SW 1271 (cell line): ENCODE measurements at places on chromosomes 16 and 17.
A peak's percentile ranks its signal among the peaks of the same experiment; 100 is the strongest.

DNA sequence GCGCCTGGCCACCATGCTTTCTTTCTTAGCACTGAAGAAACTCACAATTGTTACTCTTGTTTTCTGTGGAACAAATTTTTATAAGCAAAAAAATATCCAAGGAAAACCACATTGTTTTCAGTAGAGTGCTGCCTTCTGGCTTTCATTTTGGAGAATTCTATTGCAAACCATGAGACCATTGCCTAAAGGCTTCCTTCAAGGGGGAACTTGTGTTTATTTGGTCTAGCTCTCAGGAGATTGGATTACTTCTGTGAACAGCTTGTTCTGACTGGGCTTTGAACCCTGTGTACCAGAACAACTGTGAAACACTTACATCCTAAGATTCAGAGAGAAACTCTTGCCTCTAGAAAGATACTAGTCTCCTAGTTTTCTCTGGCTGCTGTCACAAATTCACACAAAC lies 32.1 kb downstream of the TOM1L1 start:
- no peak for DNase-seq

DNA sequence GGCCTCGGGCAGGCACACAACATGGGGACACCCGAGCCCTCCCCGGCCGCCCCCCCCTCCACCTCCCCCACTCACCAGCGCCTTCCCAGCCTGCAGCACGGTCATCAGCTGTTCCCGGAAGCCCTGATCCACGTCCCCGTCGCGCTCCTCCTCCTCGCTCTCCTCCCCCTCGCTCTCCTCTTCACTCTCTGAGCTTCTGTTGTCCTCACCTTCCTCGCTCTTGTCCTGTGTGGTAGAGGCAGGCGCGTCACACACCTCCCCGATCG lies 10.3 kb downstream of the MYBBP1A start:
- no peak for DNase-seq

DNA sequence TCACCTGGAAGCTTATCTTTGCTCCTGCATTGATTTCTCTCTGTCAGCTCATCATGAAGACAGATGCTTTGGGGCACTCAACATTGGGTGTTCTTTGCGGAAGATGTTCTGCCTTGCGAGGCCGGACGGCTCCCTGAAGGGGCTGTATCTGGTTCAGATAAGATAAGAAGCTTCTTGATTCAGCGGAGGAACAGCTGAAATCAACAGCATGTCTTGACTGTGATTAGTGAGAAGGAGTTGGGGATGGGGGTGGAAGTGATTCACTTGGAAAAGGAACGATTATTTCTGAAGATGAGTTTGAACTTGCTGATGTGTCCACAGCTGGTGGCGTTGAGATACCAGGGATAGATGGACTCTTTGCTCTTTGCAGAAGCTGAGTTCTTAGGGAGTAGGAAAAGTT lies 126.9 kb upstream of the WSCD1 start:
- DNase-seq: no peak

DNA sequence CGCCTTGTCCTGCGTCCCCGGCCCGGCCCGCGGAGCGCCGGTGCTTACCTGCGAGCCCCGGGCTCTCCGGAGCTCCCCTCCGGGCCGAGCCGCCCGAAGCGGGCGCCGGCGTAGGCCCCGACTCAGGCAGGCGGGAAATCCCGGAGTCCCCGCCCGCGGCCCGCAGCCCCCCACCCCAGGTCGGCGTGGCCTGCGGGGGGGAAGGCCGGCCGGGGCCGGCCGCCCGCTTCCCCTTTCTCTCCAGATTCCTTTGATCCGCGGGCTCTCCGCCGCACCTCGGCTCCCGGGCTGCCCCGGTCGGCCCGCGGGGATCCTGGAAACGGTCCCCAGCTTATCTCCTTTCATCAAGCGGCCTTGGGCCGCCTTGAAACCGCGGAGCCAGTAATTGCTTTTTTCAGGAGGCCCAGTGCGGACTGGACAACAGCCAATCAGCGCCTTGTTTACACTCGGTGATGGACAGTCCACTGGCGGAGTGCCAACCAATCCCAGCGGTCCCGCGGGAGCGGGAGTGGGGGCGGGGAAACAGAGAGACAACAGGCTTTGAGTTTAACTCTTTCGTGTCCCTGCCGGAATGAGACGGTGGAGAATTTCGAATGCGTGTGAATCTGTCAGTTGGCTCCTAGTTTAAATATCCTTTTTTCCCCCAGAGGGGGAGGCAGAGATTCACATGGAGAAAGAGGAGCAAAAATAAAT lies 1.4 kb upstream of the BAHCC1 start:
- peak; percentile 97 for DNase-seq

GRCh38 chr16:23164736-23165135 lies 15.5 kb upstream of the USP31 start:
- DNase-seq: no peak

DNA sequence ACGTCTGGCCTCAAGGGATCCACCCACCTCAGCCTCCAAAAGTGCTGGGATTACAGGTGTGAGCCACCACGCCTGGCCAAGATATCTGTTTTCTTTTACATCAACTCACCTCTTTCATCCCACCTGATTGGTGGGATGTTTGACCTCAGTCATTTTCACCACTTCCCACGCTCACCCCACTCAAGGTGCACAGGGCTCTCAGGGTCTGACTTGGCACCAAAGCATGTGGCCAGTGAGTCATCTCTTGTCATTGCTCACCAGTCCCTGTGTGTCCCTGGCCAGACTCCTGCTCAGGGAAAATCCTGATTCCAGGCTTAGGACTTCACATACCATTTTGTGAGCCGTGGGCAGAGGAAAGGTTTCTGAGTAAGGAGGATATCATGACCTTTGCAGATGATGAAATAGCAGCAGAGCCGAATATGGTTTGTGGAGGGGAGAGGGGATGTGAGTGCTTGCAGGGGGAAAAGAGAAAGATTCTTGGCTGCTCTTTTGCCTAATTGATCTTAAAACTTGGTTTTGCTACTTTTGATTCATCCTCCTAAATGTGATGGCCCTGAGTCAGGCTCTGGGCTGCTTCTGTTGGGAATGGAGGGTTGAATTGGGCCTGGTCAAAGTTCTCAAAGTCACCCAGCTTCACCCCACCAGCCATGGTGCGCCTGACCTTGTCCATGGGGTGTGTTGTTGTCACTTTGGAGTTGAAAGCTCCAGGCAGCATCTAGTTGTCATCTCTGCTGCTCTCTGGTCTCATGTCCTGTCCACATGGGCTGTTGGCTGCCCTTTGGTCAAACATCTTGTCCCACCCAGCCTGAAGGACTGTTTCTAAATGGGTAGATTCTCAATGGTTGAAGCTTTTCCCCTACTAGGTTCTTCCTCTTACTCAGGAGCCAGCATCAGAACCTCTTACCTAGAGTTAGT lies 6.0 kb upstream of the KCNH6 start:
- peak; percentile 42 for DNase-seq

- DNase-seq: no peak
These were observed 60.9 kb downstream of the CYB5B start for GRCh38 chr16:69485361-69485760.

- DNase-seq: no peak
These were observed 131.0 kb downstream of the MRTFB start for GRCh38 chr16:14202095-14202494.

DNA sequence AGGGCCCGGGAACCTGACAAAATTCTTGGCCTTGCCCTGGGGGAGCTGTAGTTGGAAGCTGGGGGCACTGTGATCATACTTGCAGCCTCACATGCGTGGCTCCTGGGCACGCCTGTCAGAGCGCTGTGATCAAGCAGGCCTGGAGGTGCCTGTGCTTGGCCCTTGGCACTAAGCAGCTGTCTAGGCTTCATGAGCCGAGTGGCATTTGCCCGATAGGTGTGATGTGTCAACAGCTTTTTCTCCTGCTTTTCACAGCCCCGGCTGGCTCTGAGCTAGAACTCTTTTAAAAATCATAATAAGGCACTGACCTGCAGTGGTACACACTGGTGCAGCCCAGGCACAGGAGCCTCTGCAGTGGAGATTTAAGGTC lies 113.8 kb downstream of the SOCS1 start:
- DNase-seq: no peak

- DNase-seq: peak; percentile 79
These were observed at the start of gene ENDOV for GRCh38 chr17:80414803-80415625. TSS of gene ENDOV (plus strand) at chr17:80415167. CDS start at chr17:80415195, 28 bp downstream.

DNA sequence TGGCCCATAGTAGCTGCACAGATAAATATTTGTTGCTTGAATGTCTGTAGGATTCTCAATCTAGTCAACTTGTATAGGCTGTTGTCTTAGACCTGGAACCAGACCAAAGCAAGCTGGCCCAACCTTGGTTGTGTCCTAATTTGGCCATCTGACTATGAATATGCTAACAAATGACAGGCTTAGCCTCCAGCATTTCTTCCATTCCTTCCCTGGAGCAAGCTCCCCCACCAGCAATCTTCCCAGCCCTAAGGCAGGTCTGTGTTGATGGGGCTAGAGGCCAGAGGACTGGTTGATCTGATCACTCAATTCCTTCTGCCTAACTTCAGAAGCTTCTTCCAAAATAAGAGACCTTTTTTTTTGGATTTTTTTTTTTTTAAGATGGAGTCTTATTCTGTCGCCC lies 9.4 kb upstream of the PHOSPHO1 start:
- DNase-seq: no peak

GRCh38 chr17:5800646-5801045 lies 216.3 kb upstream of the NLRP1 start:
- DNase-seq: no peak

DNA sequence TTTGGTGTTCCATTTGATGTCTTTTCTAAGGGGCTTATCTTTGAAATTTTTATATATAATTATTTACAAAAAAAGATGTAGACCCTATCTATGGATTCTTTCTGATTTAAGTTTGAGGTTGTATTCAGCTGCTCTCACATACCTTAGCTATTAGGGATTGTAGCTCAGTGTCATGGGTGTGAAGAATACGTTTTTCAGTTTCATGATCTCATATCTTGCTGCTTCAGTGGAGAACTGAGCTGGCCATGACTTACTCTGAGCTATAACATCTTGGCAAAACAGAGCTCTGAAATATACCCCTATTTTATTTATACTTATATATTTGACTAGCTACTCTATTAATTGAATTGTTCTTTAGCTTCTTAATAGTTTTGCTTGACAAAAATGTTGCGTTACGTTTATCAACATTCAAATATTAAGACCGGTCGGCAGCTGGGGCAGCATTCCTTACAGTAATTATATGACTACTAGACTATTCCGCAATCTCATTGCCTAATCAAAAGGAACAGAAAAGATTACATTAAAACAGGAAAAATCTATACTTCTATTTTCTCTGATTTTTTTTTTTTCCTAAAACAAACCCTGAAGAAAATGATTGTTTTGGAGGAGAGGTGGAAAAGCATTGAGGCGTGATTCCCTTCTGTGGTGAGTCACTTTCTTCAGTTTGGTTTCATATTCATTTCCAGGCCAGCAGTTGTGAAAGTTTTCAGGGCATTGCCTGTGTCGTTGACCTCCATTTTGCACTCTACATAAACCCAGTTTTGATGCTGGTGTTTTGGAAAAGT lies 24.1 kb upstream of the KRT24 start:
- no peak for DNase-seq

DNA sequence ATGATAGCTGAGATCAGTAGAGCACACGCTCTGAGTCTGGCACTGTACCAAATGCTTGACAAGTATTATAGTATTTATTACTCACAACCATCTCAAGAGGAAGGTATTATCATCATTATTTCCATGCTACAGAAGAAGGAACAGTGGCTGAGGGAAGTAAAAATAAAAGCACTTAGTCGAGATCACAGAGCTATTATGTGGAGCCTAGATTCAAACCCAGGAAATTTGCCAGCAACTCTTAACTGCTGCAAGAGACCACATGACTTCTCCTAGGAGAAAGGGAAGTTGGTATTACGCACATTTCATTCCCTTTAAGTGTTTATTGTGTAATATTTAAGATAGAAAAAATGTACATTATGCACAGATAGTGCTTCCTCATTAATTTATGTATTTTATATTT lies 1.0 kb upstream of the RHOT1 start:
- no peak for DNase-seq

DNA sequence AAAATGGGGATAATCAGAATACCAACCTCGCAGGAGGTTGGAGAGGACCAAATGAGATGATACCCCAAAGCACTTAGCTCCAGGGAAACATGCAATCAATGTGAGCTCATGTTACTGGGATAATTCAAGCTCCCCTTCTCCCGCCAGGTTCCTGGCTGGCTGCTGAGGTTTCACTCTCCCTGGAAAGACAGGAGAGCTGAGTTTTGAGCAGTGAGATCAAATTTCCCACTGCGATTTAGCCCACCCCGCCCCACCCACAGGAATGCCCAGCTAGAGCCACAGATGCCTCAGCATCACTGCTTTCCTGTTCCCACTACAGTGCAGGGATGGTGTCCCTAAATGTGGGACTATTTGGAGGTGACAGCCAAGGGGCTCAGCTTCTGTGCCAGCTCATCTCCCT lies 56.7 kb downstream of the ZNF423 start:
- no peak for DNase-seq

- no peak for DNase-seq
These were observed 139.5 kb downstream of the MSI2 start for GRCh38 chr17:57395721-57396321.

DNA sequence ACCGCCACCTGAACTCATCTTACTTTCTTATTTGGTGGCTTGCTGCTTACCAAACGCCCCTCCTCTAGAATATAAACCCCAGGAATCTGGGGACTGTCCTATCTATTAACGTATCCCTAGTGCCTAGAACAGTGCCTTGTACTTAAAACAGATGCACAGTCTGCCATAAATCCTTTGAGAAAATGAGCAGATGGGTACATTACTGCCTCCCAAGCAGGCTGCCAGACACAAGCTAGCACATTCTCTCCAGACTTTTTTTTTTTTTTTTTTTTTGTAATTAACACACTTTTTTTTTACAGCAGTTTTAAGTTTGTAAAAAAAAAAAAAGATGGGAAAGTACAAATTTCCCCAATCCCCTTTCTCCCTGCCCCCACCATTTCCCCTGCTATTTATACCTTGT lies 57.3 kb upstream of the RPL38 start:
- DNase-seq: no peak

DNA sequence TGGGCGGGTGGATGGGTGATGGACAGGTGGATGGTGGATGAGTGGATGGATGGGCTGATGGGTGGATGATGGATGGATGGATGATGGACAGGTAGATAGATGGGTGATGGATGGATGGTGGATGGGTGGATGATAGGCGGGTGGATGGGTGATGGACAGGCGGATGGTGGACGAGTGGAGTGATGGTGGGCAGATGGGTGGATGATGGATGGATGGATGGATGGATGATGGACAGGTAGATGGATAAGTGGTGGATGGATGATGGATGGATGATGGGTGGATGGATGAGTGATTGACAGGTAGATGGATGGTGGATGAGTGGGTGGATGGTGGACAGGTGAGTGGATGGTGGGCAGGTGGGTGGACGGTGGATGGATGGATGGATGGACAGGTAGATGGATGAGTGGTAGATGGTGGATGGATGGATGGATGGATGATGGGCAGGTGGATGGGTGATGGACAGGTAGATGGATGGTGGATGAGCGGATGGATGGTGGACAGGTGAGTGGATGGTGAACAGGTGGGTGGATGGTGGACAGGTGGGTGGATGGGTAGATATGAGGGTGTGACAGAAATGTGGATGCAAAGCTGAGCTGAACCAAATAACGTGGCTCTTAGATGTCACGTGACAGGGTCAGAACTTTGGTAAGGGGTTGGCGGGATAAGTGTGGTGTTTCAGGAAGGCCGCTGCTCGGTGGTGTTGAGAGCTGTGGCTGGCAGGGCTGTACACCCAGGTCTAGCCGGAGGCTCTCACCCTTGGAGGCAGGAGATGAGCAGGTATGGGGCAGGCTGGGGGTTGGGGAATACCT lies 234.3 kb upstream of the CIBAR2 start:
- DNase-seq: no peak

- peak; percentile 64 for DNase-seq
These were observed 170.4 kb downstream of the ZFHX3 start for GRCh38 chr16:72877374-72878028.
